T-helper 17 cell (primary cell): ENCODE measurements at places on chromosomes 7 and 10. TPM values are rescaled to one million over a fixed set of nuclear protein-coding genes. Genes with fewer than 3 reads are reported as not detected.

The OR2A14 gene
- total RNA-seq = not detected

- H3K4me3 ChIP-seq = no peak overlapping the region
- no peaks in the 10 kb centered on the region for H3K36me3 ChIP-seq
- DNase-seq = no peak
These were observed 250.9 kb downstream of the TWIST1 start for GRCh38 chr7:18866359-18867036.

DNA sequence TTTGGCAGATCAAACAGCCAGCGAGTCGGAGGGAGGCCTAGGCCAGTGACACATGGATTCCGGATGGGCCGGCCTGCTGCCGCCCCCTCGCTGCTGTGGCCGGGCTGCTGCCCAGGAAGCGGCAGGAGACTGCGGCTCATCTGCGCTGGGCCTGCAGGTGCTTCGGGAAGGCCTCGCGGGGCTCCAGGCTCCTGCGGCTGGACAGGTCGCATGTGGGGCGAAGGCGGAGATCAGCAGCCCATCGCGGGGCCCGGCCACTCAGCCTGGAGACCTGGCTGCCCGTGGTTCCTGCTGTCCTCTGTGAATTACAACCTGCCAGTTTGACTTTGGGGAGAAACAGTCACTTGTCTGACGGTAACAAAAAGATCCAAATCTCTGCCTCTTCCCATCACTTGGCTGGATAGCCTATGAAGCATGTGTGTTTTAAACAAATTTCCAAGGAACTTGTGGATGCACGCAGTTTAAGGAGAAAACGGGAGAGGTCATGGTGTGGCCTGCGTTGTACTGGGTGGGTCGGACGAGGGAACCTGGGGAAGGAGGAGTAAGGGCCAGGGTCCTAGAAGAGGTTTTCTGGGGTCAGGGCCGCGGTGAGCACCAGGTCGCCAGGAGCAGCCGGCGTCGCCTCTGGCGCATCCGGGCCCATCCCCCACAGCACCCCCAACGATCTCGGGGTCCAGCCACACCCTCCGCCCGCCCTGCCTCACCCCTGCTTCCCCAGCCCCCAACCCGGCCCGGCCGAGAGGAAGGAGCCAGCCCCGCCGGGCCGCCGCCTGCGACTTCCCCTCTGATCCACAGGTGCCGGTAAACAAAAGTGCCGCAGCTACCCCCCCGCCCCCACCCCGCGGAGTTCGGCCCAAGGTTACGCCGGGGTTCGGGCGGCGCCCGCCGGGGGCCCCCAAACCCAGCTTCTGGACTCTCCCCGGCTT, 1.6 kb downstream of the SPOCK2 start:
- H3K27ac ChIP-seq = peak overlapping the region; percentile 99
- H3K4me1 ChIP-seq = peaks cover 57% of the 10 kb centered on the region
- H3K27me3 ChIP-seq = no peaks in the 10 kb centered on the region
- peaks cover 10% of the 10 kb centered on the region for H3K36me3 ChIP-seq

- H3K27ac ChIP-seq = no peak overlapping the region
- no peaks in the 10 kb centered on the region for H3K27me3 ChIP-seq
- no peaks in the 10 kb centered on the region for H3K36me3 ChIP-seq
- H3K4me3 ChIP-seq = no peak overlapping the region
These were observed 227.0 kb downstream of the INHBA start for GRCh38 chr7:41475801-41476459.

- H3K4me3 ChIP-seq = no peak overlapping the region
- DNase-seq = no peak
- no peaks in the 10 kb centered on the region for H3K36me3 ChIP-seq
- peaks cover 24% of the 10 kb centered on the region for H3K27me3 ChIP-seq
These were observed 167.7 kb upstream of the NPVF start for GRCh38 chr7:25395976-25396375.

GRCh38 chr10:49837051-49837478, 74.9 kb upstream of the OGDHL start:
- H3K36me3 ChIP-seq = peaks cover 12% of the 10 kb centered on the region
- no peak overlapping the region for H3K4me3 ChIP-seq
- peaks cover 7% of the 10 kb centered on the region for H3K4me1 ChIP-seq
- no peak for DNase-seq
- H3K27me3 ChIP-seq = no peaks in the 10 kb centered on the region

DNA sequence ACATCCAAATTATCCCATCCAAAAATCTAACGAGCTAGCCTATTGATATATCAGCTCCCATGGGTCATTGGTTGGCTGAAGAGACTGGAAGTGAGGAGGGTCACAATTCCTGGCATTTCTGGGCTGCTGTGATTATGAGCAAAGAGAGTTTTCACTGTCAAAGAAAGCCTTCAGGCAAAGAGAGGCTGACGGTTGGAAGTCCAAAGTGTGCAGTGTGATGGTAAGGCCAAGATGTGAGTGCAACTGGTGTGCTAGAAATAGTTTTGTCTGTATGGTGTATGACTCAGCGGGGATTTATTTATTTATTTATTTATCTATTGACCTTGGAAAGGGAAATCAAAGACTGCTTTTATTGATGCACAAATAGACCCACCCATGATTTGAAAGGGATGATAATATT, 75.0 kb downstream of the AASS start:
- no peaks in the 10 kb centered on the region for H3K4me1 ChIP-seq
- H3K4me3 ChIP-seq = no peak overlapping the region

DNA sequence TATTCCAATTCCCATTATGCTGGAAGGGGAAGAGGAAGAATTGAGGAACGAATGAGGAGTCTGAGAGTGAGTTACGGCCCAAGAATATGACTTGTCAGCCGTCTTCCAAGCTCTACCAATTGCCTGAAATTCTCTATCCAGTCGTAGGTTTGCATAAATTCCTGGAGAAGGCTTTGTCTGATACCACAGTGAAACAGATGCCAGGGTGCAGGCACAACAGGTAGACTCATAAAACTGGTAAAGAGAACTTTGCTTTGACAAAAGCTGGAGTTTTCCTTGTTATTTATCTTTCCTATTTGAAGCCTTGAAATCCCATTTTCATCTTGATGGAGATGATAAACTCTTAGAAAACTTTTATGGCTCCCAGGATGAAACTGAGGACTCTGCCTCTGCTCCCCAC, 251.2 kb downstream of the KCNMA1 start:
- H3K27me3 ChIP-seq = peaks cover 27% of the 10 kb centered on the region
- H3K27ac ChIP-seq = no peak overlapping the region
- DNase-seq = no peak
- H3K4me3 ChIP-seq = no peak overlapping the region
- peaks cover 4% of the 10 kb centered on the region for H3K4me1 ChIP-seq

DNA sequence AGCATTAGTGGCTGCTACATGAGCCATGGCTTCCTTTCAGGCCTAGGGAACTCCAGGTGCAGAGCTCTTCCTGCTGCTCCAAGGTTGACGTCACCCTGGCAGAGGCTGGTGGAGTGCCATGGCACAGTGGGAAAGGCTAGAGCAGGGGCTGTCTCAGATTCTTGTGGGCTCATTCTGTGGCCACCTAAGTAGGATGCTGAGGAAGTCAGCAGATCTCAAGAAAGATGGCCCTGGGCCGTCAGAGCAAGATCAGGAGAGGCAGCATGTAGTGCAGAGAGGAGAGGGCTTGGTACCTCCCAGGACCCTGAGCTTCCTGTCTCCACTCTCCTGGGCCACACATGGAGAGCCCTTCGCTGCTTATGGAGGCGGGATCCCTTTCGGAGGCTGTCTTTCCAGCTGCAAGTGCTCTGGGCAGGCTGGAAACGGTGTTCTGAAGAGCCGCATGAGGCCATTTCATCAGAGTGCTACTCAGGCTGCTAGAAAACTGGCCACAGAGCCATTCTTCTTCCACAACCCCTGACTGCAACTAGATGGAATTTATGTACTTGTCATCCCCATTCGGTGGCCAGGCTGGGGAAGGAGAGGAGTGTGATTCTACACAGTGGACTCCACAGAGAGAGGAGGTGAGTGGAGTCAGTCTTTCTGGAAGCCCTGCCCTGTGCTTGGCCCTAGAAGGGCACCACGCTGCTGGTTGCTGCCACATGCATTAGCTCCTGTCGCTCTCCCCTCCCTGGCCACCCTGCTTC, 304.2 kb downstream of the RPS24 start:
- H3K27ac ChIP-seq = no peak overlapping the region
- DNase-seq = no peak
- peaks cover 23% of the 10 kb centered on the region for H3K27me3 ChIP-seq
- H3K4me3 ChIP-seq = no peak overlapping the region
- peaks cover 3% of the 10 kb centered on the region for H3K4me1 ChIP-seq

DNA sequence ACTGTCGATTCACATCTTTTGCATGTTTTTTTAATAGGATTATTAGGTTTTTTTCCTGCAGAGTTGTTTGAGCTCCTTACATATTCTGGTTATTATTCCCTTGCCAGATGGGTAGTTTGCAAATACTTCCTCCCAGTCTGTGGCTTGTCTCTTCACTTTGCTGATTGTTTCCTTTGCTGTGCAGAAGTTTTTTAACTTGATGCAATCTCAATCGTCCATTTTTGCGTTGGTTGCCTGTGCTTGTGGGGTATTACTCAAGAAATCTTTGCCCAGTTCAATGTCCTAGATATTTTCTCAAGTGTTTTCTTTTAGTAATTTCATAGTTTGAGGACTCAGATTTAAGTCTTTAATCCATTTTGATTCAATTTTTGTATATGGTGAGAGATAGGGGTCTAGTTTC, 95.4 kb downstream of the TBXAS1 start:
- H3K36me3 ChIP-seq = peaks cover 8% of the 10 kb centered on the region
- H3K4me3 ChIP-seq = no peak overlapping the region
- H3K4me1 ChIP-seq = peaks cover 5% of the 10 kb centered on the region
- H3K27me3 ChIP-seq = no peaks in the 10 kb centered on the region

GRCh38 chr7:97305589-97305988, 188.1 kb downstream of the SDHAF3 start:
- no peaks in the 10 kb centered on the region for H3K27me3 ChIP-seq
- no peak overlapping the region for H3K27ac ChIP-seq
- H3K4me1 ChIP-seq = no peaks in the 10 kb centered on the region
- no peak for DNase-seq
